ENCODE measurements at places on chromosomes 4 and X. TPM values are rescaled to one million over a fixed set of nuclear protein-coding genes. Genes with fewer than 3 reads are reported as not detected.

DNA sequence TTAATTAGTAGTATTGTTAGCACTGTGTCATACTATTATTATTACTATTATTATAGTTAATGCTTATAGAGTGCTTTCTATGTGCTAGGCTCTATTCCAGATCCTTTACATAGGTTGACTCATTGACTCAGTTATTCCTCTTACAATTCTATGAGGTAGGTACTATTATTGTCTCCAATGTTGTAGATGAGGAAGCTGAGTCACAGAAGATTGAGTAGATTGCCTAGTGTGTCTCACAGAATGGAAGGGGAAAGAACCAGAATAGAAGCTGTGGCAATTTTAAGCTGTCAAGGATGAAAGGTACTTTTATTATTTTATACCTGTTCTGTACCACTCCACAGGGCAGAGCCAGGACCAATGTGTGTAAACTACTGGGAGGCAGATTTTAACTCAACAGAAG is 1.9 kb upstream of the TCEAL1 start:
- H3K4me3 ChIP-seq: no peak overlapping the region
- no peaks in the 10 kb centered on the region for H3K27me3 ChIP-seq
- no peak overlapping the region for H3K27ac ChIP-seq
- H3K4me1 ChIP-seq: peaks cover 5% of the 10 kb centered on the region
- no peak for DNase-seq

DNA sequence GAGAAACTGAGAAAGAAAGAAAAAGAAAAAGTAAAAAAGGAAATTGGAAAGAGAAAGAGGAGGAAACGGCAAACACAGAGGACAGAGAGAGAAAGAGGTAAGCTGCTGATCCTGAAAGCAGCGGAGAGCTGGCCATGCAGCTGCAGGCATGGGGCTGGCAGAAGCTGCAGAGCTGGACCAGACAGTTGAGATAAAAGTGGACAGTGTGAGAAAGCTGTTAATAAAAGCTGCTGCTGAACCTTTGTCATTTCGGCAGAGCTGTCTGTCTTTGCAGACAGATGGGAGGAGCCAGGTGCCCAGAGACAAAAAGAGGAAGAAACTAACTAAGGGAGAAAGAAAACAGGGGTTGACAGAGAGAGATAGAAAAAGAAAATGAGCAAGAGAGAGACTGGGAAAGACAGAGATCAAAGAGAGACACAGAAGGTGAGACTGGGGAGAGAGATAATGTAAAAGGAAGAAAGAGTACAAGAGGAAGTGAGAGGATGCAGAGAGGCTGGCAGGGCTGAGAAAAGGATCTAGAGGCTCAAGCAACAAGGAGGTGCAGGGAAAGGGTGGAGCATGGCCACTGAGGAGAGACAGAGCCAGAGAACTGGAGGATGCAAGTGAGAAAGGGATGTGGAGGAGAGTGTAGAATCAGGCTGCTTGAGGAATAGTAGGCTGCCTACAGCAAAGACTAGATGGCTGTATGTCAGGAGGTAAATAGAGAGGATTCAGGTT is 376.8 kb upstream of the FGF16 start:
- no peaks in the 10 kb centered on the region for H3K27me3 ChIP-seq
- no peak for DNase-seq

GRCh38 chr4:95294321-95294720 is 254.5 kb downstream of the UNC5C start:
- no peaks in the 10 kb centered on the region for H3K27me3 ChIP-seq
- no peaks in the 10 kb centered on the region for H3K4me1 ChIP-seq
- no peaks in the 10 kb centered on the region for H3K36me3 ChIP-seq
- H3K4me3 ChIP-seq: no peak overlapping the region
- no peak overlapping the region for H3K27ac ChIP-seq

- no peak overlapping the region for H3K4me3 ChIP-seq
- no peak for DNase-seq
- peaks cover 8% of the 10 kb centered on the region for H3K4me1 ChIP-seq
- no peaks in the 10 kb centered on the region for H3K36me3 ChIP-seq
Measured at GRCh38 chr4:84578540-84579402, 4.2 kb upstream of the CDS1 start.

- H3K4me3 ChIP-seq: no peak overlapping the region
- H3K36me3 ChIP-seq: no peaks in the 10 kb centered on the region
- no peaks in the 10 kb centered on the region for H3K27me3 ChIP-seq
- DNase-seq: no peak
- no peaks in the 10 kb centered on the region for H3K4me1 ChIP-seq
Measured at GRCh38 chrX:149131774-149132173, 373.3 kb downstream of the IDS start.

Gene MAPK10
- 30.7 TPM for total RNA-seq

Gene NPY2R
- total RNA-seq: 0.27 TPM
